Stimulated activated CD4-positive, alpha-beta T cell treated with anti-CD3 and anti-CD28 coated beads, TNF-alpha, amount 100 ng/mL, for 4 hours (primary cell): ENCODE measurements at places on chromosomes 6 and 20.

DNA sequence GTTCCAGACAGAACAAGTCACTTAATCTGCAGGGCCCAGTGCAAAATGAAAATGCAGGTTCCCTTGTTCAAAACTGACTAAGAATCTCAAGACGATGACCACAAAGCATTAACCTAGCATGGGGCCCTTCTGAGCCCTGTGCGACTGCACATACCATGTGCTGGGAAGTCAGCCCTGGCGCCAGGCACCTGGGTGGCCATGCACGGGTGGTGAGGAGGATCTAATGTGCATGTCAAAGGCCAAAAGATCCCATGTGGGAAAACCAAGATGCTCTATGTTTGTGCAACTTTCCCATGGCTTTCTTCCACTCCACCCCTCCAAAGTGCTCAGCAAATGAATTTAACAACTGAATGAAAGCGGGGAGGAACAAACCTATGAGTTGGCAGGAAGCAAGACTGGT lies 33.5 kb upstream of the NXT1 start:
- no peak for DNase-seq

DNA sequence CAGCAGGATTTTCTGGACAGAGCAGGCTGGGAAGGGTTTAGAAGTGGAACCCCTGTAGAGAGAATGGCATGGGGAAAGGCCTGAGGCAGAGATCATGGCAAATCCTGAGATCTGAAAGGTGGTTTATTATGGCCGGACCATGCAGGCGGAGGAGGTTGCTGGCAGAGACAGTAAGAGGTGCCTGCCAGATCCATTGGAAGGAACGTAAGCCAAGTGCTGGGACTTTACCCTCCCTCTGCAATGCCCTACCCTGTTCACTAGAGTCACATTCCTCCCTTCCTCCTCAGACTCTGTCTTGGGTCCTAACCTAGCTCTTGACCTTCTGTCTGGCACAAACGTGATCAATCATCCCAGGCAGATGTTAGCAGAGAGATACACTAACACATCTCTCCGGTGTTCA lies 66.4 kb upstream of the SLC22A23 start:
- no peak for DNase-seq

DNA sequence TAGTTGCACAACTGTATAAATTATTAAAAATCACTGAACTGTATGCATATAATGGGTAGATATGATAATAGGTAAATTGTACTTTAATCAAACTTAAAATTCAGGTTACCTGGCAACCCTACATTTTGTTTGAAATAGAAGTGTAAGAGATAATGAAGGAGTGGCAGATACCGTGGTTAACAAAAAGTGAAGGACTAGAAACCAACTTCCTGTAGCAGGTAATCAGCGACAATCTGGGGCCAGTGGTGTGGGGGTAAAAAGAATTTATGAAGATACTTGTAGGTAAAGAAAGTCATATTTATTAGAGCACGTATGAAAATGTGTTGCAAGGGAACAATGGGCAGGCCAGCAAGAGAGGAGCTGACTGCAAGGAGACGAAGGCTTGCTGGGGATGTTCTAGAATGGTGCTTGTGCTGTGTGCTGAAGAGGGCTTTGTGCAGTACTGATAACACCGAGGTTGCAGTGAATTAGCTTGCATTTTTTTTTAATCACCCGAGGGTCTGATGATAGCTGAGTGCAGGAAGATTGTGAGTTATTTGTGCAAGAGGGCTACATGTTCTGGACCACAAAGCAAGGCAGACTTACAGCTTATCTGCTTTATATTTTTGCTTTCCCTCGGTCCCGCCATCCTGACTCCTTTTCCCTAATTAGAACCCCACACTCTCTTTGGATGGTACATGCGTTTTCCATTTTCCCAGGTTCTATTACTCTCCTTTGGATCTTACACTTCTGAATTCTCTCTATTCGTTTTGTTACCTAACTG lies 4.6 kb upstream of the ENPP1 start:
- no peak for DNase-seq

DNA sequence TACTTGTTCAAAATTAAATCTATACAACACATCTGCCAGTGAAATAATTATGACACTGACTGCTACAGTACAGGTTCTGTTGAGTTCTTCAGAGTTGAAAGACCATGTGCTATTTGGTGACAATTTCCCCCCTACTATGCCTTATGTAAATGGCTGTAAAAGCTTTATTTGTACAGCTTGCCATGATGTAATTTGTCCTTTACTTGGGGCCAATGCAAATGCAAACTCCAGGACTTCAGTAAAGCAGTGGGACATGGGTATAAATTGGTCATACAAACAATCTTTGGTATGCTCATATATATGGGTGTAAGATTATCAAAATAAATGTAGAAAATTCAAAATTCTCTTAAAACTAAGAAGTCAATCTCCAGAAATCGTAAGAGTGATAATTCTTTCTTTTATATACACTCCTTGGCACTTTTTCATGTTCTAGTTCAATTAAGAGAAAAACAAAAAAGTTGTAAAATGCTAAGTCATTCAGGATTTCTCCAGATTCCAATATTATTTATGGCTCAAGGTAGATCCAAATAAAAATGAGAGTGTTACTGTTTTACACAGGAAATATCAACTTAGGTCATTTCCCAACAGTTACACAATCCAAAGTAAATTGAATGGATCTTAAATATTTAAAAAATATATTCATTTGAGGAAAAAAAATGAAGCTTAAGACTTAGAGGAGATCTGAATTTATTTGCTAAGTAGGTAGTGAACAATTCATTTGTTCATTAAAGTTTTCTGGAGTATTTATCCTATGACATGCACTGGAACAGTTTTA lies 1310.5 kb upstream of the CITED2 start:
- DNase-seq = no peak

DNA sequence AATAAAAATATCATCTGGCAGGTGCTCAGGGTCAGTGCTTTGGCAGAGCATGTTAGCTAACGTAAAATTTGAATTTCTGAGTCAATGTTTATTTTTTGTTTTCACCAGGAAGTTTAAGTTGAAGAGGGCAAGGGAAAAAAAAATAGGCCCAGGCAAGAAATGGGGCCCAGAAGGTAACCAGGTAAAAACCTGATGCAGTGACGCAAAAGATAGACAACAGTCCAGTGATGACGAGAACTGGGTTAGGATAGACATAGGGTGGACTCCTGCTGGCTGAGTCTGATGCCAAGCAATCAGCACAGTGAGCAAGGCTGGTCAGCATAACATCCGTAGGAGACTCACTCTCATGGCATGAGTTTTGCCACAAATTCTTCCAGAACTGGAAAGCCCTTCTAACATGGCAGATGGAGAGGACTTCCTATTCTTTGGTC lies 42.2 kb downstream of the ZHX3 start:
- DNase-seq = no peak
